ENCODE measurements at places on chromosomes 12 and 14. TPM values are rescaled to one million over a fixed set of nuclear protein-coding genes. Genes with fewer than 3 reads are reported as not detected.
A peak's percentile ranks its signal among the peaks of the same experiment; 100 is the strongest.

The GLTP gene
- total RNA-seq, result 82.6 TPM

The TSPAN19 gene
- not detected for total RNA-seq

GRCh38 chr12:58030566-58031279 lies 89.4 kb downstream of the ATP23 start:
- H3K27me3 ChIP-seq, result no peaks in the 10 kb centered on the region
- H3K27ac ChIP-seq, result peak overlapping the region; percentile 62
- DNase-seq, result peak; percentile 83
- H3K4me3 ChIP-seq, result no peak overlapping the region
- peaks cover 2% of the 10 kb centered on the region for H3K36me3 ChIP-seq

GRCh38 chr14:77989441-77989991 lies 180.7 kb upstream of the NRXN3 start:
- no peak overlapping the region for H3K27ac ChIP-seq
- no peaks in the 10 kb centered on the region for H3K4me1 ChIP-seq
- no peaks in the 10 kb centered on the region for H3K27me3 ChIP-seq

DNA sequence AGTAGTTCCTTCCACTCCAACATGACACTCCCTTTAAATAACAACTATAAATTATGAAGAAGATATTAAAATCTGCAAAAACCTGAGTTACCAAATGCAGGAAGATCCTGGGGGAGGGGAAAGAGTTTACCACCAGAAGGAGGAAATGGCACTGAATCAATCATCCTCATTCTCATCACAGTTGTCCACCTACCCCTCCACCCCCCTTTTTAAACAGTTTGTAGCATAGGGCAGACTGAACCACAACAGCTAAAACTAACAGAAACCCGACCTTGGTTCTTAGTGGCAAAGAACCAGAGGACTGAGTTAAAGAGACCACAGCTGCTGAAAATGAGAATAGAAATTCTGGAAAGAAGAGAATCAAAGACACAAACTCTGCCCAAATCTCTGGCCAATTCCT lies 189.5 kb downstream of the MED13L start:
- H3K36me3 ChIP-seq, result no peaks in the 10 kb centered on the region
- no peak overlapping the region for H3K27ac ChIP-seq
- H3K4me1 ChIP-seq, result no peaks in the 10 kb centered on the region
- H3K4me3 ChIP-seq, result no peak overlapping the region

The SSPN gene
- total RNA-seq, result 11.9 TPM

The BHLHE41 gene
- total RNA-seq, result 81.0 TPM

GRCh38 chr14:91614187-91614586 lies 104.1 kb upstream of the PPP4R3A start:
- peaks cover 12% of the 10 kb centered on the region for H3K4me1 ChIP-seq
- peak overlapping the region; percentile 53 for H3K27ac ChIP-seq
- no peaks in the 10 kb centered on the region for H3K27me3 ChIP-seq
- H3K36me3 ChIP-seq, result no peaks in the 10 kb centered on the region
- peak; percentile 58 for DNase-seq
- H3K4me3 ChIP-seq, result no peak overlapping the region

The B4GALNT3 gene
- total RNA-seq, result 3.7 TPM

DNA sequence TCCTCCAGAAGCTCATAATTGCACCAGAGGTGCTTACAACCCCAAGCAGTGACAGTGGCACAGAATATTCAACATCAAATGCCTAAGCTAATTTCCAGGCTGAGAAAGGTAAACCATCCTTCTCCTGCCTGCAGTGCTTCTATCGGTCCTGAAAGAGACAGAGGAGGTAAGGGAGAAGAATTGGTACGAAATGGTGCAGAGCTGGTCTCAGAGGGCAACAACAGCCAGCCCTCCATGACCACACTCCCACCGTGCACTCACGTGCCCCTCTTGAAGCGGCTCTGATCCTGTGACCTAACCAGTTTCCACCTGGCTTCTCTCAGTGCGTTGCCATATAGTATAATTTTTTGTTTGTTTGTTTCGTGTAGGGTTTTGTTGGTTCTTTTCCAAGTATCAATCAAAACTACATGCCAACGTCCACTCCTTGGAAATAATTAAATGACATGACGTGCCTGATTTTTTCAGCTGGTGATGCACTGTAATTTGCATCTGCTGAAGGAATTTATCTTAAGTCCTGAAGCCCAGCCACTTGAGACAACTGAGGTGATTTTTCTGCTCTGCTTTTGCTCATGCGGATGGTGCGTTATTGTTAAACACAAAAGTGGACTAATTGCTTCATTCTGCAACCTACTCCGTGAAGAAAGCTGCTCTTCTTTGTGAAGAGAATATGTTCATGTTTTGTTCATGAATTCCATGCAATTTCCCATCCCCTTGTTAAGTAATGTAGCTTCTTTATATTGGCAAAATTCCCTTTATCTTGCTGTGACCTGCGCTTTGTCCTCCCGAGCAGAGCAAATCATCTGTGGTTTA lies 1.3 kb upstream of the ATP2A2 start:
- no peak for DNase-seq
- peak overlapping the region; percentile 80 for H3K4me3 ChIP-seq
- no peaks in the 10 kb centered on the region for H3K27me3 ChIP-seq
- peaks cover 22% of the 10 kb centered on the region for H3K36me3 ChIP-seq
- peak overlapping the region; percentile 84 for H3K27ac ChIP-seq
- peaks cover 30% of the 10 kb centered on the region for H3K4me1 ChIP-seq

DNA sequence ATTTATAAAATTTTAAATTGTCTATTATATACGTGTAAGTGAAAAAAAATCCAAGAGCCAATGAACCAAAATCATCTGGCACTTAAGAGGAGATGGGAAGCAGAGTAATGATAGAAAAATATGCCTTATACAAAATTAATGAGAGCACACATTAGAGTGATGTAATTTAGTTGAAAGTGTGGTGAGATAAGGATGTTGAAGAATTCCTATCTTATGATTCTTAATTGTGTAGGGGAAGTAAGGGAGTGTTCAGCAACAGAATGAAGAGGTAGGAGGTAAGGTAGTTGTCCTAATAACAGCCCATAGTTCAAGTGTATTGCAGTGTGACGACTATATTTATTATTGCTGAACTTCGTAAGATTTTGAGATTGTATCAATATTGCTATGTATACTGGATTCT lies 843.4 kb upstream of the FLRT2 start:
- no peak overlapping the region for H3K4me3 ChIP-seq
- H3K4me1 ChIP-seq, result no peaks in the 10 kb centered on the region
- H3K27me3 ChIP-seq, result no peaks in the 10 kb centered on the region
- no peaks in the 10 kb centered on the region for H3K36me3 ChIP-seq
- DNase-seq, result no peak

GRCh38 chr12:84741692-84742091 lies 170.9 kb downstream of the SLC6A15 start:
- no peaks in the 10 kb centered on the region for H3K36me3 ChIP-seq
- H3K4me1 ChIP-seq, result 0 out of 2 replicates have a peak, but pooled peaks cover 5% of the 10 kb centered on the region
- H3K27ac ChIP-seq, result no peak overlapping the region
- DNase-seq, result no peak
- H3K4me3 ChIP-seq, result no peak overlapping the region

The C1QL4 gene
- 5.3 TPM for total RNA-seq

The HCAR2 gene
- 0.17 TPM for total RNA-seq
